ENCODE measurements at places on chromosomes 16 and 17. TPM values are rescaled to one million over a fixed set of nuclear protein-coding genes. Genes with fewer than 3 reads are reported as not detected.

C1QTNF8 gene
- not detected for total RNA-seq

TVP23A gene
- total RNA-seq: not detected

SKAP1 gene
- 6.8 TPM for total RNA-seq

PRSS33 gene
- total RNA-seq: not detected

- no peak for DNase-seq
Measured at GRCh38 chr16:67014634-67015312, 14.2 kb upstream of the CBFB start.

DNA sequence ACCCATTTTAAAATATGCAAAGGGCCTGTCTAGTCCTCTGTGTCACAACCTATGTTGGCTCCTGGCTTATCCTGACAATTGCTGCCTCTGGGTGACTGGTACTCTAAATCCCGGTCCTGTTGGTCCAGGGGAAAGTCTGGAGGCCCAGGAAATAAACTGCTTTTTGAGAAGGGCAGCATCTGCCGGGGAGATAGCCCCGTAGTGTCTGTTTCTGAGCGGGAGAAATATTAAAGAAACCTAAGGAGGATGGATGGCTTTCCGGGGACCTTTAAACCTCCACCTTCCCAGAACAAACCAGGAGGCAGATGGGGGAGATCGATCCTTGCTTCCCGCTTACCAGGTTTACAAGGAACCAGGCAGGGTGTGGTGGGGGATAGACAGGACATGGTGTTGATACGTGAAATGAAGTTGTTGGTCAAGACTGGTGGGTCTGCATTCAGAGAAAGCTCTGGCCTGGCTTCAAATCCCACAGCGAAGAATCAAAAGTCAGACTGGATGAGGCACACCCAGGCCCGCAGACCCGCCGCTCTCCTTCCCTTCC lies 3.8 kb downstream of the HOXB2 start:
- DNase-seq: no peak

- no peak for DNase-seq
Measured at GRCh38 chr16:89847051-89847939, 19.0 kb downstream of the SPIRE2 start.

DNA sequence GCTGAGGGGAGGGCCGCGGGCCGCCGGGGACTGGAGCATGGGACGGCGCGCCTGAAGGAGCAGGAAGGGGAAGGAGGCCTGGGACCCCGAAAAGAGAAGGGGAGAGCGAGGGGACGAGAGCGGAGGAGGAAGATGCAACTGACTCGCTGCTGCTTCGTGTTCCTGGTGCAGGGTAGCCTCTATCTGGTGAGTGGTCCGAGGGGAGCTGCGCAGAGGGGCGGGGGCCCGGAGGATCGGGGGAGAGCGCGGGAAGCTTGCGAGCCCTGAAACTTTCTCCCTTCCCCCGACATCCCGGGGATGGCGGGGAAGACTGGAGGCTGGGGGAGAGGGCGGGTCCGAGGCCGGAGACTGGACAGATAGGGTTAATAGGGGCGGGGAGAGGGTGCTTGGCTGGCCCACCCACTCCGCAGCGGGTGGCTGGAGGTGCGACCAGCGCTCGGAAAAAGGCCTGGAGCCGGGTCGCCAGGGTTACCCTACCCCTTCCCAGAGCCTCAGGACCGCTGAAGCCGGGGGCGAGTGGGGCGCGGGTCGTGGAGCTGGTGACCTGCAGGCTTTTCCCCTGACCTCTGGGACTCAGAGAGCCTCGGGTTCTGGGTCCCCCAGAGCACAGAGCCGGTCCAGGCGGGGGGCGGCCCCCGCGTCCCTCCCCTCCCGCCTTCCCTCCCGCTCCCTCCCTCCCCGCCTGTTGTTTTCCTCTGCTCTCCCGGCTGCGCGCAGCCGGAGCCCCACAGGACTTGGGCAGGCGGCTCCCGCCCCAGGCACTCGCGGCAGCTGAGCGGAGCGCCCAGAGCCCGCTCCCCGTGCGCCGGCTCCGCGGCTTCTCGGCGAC lies 631 bp downstream of the NXPH3 start:
- no peak for DNase-seq

DNA sequence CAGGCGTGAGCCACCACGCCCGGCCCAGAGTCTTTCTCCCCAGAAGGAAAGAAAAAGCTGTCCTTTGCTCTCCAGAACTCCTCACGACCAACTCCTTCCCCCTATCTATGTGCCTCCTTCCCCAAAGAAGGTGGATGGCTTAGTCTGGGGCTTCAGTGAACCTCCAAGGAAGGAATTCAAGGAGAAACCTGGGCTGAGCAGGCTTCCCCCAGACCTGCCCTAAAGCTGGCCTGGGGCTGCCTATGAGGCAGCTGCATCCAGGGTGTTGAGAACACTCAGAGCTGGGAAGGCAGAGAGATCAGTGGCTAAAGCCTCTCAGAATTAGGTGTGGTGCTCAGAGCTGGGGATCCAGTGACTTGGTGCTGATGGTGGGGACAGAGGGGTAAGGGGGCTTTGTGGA lies 3.8 kb downstream of the ACSF2 start:
- no peak for DNase-seq

GRCh38 chr17:62662855-62663254 lies 35.4 kb downstream of the MRC2 start:
- DNase-seq: no peak

GRCh38 chr16:74052016-74052415 lies 244.6 kb upstream of the PSMD7 start:
- no peak for DNase-seq

GRCh38 chr16:69796285-69797118 lies 34.4 kb downstream of the WWP2 start:
- no peak for DNase-seq

DNA sequence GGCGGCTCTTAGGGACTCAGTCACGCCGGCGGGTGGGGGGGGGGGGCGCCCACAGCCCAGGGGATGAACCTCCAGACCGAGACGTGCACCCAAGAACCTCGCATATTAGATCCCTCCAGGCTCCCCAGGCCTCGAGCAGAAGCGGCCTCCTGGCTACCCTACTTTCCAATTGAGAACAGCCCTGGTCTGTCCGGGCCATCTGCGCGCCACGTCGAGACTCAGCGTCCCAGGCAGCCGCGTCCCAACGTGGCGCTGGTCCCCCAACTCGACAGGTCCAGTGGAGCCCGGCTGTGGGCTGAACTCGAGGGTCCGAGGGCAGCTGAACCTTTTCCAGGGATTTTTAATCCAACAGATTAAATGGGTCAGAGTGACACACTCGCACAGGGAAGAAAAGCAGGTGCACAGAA lies 2.3 kb upstream of the IRX3 start:
- DNase-seq: no peak

GRCh38 chr16:57747496-57747895 lies 11.9 kb downstream of the KATNB1 start:
- no peak for DNase-seq

DNA sequence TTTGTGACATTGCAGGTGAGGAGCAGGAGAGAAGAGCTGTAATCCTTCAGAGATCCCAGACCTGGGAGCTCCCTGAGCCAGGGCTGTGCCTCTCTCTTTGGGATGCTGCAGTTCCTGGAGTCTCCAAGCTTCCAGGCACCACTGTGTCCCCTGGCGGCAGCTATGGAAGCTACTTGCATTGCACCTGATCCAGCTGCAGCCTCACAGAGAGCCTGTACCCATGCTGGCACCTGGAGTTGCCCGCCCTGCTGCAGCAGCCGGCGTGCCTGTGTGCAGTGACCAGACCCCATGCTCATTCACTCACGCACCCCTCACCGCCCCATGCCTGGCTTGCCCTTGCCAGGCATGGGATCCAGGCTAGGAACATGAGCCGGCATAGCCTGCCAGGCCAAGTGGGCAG lies 51.8 kb upstream of the MED9 start:
- DNase-seq: no peak

DNA sequence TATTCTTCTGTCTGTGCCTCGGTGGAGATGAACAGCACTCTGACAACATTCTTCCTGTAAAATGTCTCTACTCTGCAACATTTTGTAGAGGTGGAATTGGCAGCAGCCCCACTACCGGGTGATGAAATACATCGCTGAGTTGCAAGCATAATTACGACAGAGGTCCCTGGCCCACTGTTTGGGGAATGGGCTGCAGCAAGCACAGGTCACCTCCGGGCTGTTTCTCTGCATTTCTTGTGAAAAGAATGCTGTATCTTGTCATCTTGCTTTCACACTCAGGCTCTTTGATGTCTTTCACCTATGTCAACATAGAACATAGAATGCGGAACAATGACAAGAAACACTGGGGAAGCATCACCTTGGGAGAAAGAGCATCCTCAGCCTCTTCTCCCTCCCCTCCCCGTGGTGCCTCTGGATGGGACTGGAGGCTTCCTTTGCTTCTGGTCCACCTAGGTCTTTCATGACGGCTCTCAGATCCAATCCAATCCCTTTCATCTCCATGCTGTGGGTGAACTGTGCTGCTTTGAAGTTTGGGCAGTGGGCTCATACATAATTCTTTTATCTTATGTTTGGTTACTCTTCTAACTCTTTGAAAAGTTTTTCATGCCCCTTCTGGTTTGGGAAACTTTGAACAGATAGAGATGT lies 265.0 kb downstream of the PHKB start:
- no peak for DNase-seq

DNA sequence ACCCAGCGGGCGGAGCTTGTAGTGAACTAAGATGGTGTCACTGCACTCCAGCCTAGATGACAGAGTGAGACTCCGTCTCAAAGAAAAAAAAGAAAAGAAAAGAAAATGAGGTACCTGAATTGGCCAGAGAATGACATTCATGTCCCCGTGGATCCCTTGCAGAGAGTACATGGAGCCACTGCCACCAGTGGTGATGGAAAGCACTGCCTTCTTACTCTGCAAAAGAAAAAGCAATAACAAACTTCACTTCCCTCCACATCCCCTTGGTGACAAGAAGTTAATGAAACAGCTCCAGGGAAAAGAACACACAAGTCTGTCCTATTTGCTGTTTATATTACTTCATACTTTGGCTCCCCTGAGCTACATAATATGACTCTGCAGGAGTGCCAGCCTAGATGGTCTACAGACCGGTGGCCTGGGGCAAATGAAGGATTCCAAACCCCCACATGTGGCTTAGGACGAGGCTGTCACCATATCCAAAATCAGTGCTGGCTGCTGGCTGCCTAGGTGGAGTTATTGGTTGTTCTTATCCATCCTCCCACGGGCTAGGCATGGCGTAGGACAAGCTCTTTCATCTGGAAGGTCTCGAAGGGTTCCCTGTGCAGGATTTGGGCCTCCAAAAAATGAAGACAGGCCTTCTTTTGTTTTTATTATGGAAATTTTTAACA lies 13.3 kb downstream of the NQO1 start:
- peak; percentile 19 for DNase-seq

DNA sequence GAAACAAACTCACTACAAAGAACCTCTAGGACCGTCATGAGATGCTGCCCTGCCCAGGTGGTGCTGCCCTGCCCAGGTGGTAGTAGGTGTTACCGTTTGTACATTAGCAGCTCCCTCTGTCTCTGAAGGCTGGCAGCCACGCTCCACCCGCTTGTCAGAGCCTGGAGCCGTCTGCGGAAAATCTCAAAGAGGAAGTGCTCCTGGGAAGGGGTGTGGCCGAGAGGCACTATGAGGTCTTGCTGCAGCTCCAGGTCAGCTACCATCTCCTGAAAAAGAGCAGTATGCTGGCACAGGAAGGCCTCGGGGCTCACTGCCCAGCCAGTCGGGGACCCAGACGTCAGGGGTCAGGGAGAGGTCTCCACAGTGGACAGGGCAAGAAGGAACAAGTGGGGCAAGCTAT lies 28.3 kb downstream of the ZNF276 start:
- no peak for DNase-seq

DNA sequence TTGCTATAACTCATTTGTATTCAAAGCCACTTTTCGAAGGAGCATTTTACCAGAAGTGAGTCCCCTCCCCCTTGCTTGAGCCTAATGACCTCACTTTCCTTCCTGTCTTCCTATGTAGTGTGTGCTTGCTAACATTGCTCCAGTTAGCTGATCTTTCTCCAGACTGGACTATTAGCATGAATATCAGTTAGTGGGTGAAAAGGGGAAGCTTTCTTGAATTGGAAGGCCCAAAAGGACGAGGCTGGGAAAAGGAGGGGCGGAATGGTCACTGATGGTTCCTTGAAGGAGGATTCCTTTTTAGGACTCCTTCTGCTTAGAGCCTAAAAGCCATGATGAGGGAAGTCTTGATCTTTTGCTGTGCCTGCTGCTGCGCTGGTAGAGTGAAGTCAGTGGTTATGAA lies 11.9 kb downstream of the MAP3K3 start:
- DNase-seq: no peak

All from SJSA1 (cell line).